ENCODE measurements at places on chromosomes 2 and 18. TPM values are rescaled to one million over a fixed set of nuclear protein-coding genes. Genes with fewer than 3 reads are reported as not detected.

Gene FNDC4
- 0.17 TPM for polyA plus RNA-seq

Gene SERPINB13
- polyA plus RNA-seq, result not detected

Gene CDH2
- polyA plus RNA-seq, result not detected

Gene LRATD1
- polyA plus RNA-seq, result not detected

Gene TEKT4
- polyA plus RNA-seq, result not detected

Gene SERPINB7
- polyA plus RNA-seq, result not detected

Gene DSEL
- polyA plus RNA-seq, result 0.45 TPM

Gene TUBA4B
- not detected for polyA plus RNA-seq

Gene DNAJB2
- 1.1 TPM for polyA plus RNA-seq

Gene KHK
- polyA plus RNA-seq, result 5.9 TPM

Gene WDR35
- 3.2 TPM for polyA plus RNA-seq

GRCh38 chr2:183000846-183001245 lies 37.4 kb downstream of the NCKAP1 start:
- no peak for DNase-seq

- DNase-seq, result no peak
These were observed 52.8 kb downstream of the RPL37A start for GRCh38 chr2:216551234-216552068.

- no peak for DNase-seq
These were observed 145.1 kb downstream of the PIEZO2 start for GRCh38 chr18:11004294-11004693.

GRCh38 chr18:78080081-78080480 lies 830.4 kb downstream of the GALR1 start:
- no peak for DNase-seq

DNA sequence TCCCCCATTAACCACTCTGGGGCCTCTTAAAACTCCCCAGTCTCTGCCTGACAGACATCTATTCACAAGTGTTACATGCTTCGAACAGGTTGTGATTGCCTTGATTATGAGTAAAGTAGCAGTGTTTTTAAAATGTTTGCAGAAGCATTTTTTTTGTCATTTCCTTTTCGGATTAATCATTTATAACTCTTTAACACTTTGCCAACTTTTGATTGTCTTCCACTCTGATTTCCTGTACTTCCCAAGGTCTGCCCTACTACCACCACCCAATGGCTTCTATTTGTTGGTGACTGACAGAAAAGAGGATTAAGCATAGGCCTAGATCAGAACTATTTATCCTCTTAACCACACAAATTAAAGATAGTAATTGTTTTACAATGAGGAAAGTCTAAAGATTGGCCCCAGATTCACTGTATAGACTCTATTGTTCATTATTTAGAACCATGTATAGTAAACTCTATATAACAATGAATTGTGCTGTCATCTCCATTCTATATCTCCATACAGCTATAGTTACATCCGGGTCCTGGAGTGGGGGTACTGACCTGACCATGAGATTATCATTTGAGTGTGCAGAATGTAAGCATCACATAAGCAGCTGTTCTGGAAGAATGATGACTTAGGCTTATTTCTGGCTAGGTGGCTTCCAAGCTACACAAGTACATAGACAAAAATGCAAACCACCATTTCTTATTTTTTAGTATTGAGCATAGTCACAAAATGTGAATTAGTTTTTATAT lies 110.3 kb upstream of the RBMS1 start:
- no peak for DNase-seq

GRCh38 chr2:221423210-221423804 lies 148.8 kb downstream of the EPHA4 start:
- DNase-seq, result no peak

DNA sequence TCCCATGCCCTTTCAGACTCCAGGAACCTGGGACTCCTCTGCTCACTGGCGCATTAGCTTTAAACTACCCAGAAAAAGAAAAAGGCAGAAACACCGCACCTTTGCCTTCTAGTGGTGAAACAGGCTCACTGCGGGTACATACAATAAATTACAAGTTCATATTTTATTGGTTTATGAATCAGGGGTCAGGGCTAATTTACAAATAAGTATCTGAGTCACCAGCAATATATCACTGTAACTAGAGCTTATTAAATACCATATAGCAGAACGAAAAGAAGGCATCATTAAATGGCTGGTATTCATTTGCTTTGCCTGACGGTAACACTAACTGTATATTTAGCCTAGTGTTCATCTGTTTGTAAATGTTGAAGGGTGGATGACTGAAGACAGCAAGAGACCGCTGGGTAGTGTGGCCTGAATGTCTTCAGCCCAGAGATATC lies 26.9 kb upstream of the DTNB start:
- DNase-seq, result peak; percentile 15

- no peak for DNase-seq
These were observed 402.1 kb downstream of the PARD3B start for GRCh38 chr2:204947405-204947804.

GRCh38 chr18:68034296-68034695 lies 517.8 kb upstream of the DSEL start:
- no peak for DNase-seq

DNA sequence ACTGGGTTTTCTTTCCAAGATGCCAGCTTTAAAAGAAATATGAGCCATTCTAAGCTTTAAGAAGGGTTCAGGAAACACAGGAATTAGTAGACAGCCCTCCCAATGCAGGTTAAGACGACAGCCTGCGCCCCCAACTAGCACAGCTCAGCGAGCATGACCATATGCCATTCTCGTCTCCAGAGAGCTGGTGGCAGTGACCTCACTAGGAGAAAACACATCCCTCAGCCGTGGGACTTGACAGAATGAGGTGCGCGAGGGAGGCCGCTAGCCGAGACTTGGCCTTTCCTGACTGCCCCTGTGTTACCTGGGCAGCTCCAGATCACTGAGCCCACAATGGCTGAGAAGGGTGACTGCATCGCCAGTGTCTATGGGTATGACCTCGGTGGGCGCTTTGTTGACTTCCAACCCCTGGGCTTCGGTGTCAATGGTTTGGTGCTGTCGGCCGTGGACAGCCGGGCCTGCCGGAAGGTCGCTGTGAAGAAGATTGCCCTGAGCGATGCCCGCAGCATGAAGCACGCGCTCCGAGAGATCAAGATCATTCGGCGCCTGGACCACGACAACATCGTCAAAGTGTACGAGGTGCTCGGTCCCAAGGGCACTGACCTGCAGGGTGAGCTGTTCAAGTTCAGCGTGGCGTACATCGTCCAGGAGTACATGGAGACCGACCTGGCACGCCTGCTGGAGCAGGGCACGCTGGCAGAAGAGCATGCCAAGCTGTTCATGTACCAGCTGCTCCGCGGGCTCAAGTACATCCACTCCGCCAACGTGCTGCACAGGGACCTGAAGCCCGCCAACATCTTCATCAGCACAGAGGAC lies 103.9 kb downstream of the MAPK4 start:
- no peak for DNase-seq

DNA sequence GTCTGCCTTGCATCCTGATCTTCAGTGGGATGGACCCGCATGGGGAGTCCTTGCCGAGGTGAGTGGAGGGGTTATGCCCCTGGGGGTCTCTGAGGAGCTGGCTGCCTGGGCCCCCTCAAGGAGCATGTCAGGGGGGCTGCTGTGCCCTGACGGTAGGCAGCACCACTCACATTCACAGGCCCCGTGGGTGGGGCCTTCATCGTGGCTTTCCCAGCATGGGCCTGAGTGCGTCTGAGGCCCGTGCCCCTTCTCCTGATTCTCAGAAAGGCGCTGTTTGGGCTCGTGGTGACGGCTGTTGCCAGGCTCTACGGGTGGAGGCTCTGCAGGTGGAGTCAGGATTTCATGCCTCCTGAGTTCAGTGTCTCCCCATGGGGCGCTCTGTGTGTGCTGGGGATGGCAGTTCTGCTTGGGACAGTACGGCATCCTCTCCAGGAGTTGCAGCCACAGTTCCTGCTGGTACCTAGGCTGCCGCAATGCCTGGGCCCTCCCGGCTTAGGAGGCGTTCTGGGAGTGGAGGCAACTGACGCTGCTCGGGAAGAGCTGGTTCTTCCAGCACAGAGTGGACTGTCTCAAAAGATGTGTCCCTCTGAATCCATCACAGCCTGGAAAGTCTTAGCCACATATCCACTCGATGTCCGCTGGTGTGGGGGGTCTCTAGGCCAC lies 57.3 kb downstream of the NTSR2 start:
- no peak for DNase-seq

DNA sequence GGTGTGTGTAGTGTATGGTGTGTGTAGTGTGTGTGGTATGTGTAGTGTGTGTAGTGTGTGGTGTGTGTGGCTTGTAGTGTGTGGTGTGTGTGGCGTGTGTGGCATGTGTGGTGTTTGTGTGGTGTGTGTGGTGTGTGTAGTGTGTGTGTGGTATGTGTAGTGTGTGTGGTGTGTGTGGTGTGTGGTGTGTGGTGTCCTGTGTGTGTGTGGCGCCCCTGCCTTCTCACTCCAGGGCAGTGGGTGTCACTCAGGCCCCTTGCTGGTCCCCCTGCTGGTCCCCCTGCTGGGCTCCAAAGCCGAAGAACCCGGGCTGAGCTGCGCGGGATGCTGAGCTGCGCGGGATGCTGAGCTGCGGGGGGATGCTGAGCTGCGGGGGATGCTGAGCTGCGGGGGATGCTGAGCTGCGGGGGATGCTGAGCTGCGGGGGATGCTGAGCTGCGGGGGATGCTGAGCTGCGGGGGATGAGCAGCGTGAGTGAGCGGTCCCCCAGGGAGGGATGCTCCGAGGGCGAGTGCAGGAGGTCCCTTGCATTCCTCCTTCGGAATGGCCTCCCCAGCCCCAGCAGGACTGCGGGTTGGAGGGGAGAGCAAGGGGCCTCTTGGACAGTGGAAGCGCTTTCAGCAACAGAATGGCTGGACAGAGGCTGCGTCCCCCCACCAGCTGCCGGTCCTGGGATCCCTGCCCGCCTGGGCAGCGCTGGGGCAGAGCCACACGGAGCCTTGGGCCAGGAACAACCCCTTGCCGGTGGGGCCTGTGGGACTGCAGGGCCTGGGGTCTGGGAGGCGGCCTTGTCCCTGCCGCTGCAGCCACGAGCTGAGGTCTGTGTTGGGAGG lies 3.4 kb upstream of the RTP5 start:
- no peak for DNase-seq

GRCh38 chr2:8551622-8552074 lies 130.2 kb upstream of the ID2 start:
- DNase-seq, result no peak

DNA sequence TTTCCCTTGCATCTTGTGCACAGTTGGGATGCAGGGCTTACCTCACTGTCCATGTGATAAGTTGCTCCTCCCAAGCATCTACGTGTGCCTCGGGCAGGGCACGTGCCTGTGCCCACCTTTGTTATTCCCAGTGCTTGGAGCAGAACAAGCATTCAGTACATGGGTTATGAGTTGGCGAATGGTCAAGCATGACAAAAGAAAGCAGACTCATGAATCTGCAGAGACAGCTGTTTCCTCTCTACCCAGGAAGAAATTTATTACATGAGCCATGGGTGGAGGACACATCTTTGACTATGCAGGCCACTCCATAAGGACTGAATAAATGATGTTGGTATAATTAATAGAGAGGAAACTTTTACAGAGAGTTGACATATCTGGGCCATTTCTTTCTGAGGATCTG lies 127.8 kb downstream of the TPGS2 start:
- DNase-seq, result no peak

GRCh38 chr2:72114693-72115051 lies 33.0 kb downstream of the CYP26B1 start:
- no peak for DNase-seq

DNA sequence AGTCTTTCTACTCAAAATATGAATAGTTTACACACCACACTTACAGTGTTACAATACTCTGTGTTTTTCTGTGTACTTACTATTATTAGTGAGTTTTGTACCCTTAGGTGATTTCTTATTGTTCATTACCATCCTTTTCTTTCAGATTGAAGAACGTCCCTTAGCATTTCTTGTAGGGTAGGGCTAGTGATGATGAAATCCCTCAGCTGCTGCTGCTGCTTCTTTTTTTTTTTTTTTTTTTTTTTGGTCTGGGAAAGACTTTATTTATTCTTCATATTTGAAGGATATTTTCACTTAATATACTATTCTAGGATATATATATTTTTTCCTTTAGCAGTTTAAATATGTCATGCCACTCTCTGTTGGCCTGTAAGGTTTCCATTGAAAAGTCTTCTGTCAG lies 29.0 kb upstream of the SERPINB2 start:
- no peak for DNase-seq

DNA sequence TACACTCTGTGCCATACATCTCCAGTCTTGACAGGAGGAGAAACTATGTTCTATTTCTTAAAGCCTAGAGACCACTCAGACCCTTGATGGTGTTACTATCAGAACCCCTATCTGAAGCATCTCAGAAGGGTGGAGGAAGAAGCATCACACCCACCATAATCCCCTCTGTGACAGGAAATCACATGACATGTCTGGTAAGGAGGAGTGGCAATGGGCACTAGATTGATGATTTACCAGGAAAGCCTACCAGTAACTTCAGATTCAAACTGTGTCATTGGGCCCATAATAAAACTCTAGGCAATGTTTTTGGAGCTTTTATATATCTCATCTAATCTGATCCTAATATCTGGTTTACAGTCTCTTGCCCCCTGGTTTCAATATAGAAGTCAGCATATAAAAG lies 37.1 kb upstream of the C2orf66 start:
- DNase-seq, result no peak

DNA sequence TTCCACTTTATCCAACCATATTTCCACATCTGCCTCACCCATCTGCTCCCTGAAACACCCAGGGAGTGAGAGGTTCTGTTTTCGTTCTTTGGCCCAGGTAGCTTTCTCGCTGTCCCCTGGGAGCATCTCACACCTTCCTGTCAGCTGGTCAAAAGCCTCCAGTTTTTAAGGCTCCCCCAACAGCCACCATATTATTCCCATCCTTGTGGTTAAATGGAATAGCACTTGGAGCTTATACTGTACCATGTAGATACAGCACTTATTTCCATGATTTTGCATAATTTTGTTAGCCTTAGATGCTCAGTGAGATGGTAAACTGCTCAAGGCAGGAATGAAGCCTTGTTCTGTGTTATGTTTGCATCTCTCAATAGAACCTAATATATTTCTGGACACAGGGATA lies 58.5 kb upstream of the TMEM182 start:
- DNase-seq, result no peak

- no peak for DNase-seq
These were observed 674 bp downstream of the PTPN4 start for GRCh38 chr2:119760237-119760955.

DNA sequence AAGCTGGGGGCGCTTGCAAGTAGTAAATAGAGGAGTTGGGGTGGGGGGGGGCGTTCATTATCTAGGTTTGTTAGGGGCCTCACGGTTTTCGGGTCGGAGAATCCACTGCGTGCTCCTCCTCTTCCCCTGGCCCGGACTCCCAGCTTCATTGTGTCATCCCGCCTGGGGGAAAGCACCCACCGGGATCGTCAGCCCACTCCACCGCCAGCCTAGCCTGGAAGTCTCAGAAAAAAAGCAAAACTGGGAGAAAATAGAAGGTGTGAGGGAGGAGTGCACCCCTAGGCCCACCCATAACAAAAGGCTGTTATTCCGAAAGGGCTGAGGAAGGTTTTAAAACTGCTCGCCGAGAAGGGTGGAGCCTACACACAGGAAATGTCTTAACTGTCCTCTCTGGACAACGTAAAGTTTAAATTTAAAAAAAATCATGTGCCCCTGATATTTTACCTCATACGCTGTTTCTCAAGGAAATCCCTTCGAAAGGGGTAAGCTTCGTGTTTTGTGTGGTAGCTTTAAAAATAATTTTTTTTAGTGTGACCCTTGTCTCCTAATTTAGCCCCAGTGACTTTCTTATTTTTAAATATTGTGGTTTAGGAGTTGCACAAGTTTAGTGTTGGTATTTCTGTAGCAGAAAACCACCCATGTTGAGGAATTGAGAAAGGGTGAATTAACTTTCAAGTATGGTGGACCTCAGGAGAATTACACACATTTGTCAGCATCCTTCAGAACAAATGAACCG lies 104.2 kb downstream of the SPTBN1 start:
- peak; percentile 54 for DNase-seq

GRCh38 chr2:128930101-128930500 lies 611.4 kb upstream of the HS6ST1 start:
- DNase-seq, result no peak

- no peak for DNase-seq
These were observed 8.3 kb downstream of the C2orf81 start for GRCh38 chr2:74413001-74413698.
